NCI-H460 (cell line): ENCODE measurements at places on chromosomes 6 and 20.

DNA sequence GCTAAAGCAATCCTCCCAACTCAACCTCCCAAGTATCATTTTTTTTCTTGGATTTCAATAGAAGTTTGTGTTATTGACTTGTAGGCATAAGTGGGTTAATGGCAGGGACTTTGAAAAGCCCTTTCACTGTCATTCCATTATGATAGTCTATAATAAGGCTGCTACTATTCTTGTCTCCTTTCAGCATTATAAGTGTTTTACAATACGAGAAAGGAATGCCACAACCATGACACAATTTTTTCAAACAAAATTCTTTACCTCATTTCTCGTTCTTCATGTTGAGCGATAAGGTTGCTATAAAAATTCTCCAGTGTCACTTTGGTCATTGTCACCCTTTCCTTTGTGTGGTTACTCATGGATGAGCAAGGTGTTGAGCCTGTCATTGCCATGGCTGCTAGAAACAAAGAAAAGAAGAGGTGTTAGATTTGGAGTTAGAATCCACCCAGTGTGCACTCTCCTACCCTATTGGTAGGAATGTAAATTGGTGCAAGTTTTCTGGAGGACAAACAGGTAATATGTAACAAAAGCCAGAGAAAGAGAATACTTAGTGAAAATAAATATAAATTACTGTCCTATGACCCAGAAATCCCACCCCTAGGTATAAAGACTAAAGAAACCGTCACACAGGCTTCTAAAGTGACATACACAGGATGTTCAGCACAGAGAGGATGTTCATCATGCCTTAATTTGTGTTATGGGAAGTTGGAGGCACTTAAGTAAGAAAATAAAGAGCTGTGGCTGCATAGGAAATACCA is 7.3 kb downstream of the STK38 start:
- DNase-seq = no peak

DNA sequence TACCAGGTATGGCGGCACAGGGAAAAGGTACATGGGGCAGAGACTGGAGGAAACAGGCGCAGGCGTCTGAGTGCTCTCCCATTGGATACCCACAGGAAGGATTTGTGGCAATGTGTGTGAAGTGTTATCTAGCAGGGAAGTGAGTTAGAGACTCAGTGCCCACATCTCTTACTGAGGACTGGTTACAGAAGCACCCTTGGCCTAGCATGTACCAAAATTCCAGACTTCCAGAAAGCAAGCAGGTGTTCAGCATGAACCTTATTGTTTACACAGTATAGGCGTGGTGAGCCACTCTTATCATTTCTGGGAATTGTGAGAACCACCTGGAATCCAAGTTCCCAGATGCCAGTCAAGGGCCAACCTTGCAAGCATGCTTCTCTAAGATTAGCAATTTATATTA is 14.2 kb downstream of the MANBAL start:
- no peak for DNase-seq

DNA sequence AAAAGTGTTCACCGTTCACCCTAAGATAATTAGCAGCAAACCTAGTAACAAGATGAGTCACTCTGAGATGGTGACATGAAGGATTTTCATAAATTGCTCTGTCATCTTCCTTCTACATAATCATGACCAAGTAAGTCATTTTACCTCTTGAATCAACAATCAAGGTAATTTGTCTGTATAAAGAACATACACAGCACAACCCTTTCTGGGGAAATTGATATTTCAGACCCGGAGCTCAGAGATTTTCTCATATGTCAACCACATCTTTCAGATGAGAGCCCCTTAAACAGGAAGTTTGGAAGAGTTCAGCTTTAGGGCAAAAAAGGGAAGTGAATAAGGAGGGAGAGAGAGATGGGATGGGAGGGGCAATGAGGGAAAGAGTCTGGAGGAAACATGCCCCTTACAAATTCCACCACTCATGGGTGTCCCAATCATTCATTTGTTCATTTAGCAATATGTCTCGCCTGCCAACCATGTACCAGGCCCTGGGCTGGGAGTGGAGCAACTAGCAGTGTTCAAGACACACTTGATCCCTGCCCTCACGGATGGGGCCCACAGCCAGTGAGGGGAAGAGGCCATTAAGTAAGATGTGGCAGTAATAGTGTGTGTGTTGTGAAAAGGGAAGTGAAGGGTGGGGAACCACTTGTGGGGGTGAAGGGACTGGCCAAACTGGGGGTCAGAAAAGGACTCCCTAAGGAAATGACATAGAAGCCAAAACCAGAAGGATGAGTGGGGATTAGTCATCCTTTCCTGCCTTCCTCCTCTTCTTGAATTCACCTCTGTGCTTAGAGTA is 190.9 kb downstream of the MAFB start:
- no peak for DNase-seq

- DNase-seq = peak; percentile 88
Observed at GRCh38 chr6:37244430-37245310, 12.9 kb upstream of the TBC1D22B start.

- no peak for DNase-seq
Observed at GRCh38 chr6:130713144-130713543, 114.1 kb upstream of the SMLR1 start.

DNA sequence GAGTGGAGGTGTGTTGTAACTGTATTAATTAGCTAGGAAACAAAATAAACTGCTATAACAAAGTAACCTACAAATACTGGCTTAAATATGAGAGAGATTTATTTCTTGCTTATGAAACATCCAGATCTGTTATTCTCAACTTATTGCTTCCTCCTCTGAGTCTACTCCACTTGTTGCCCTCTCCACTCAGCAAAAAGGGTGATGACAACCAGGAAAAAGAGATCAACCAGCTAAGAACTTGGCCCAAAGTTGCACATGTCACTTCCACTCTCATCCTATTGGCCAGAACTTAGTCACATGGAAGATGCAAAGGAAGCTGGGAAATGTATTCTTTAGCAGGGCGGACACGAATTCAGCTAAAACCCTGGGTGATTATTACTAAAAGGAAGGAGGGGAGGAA is 5.2 kb upstream of the TP53RK start:
- DNase-seq = no peak

DNA sequence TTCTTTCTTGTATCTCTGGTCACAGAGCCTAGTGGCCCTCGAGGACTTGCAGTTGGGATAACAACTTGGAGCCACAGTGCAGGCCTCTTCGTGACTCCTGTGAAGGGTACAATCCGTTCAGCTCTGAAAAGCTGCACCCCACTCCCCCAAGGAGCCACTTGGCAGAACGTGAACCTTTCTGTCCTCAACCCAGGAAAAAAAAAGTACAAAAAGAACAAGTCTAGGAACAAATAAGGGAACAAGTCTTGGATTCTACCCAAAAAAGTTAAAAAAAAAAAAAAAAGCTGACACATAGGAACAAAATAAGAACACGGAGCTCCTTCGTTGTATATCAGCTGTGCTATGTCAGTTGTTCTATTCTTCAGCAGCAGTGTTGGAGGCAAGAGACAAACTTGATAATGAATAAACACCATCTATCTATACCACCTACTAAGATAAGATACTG is 77.9 kb upstream of the TULP1 start:
- DNase-seq = no peak
